Esophagus mucosa (tissue), 1 donor: ENCODE measurements at places on chromosomes 12 and 14.

DNA sequence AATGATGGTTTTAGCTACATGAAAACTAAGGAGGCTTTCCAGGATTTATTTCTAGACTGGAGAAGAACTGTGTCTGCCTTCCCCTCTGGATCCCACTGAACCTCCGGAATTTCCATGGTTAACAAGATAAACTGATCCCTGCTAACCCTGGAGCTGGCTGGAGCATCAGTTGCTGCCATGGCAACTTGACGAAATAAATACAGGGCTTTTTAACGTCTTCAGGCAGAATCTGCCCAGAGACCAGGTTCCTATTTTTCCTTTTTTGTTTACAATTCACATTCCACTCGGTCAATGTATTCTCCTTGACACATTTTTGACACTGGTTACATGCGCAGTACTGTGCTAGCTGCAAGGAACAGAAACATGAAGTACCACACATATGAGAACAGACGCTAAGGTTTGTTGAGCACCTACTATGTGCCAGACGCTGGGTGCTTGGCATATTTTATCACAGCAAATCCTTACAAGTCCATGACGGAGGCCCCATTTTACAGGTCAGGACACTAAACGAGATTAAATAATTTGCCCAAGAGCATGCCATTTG, 1.7 kb downstream of the C14orf132 start:
- ATAC-seq = no peak

DNA sequence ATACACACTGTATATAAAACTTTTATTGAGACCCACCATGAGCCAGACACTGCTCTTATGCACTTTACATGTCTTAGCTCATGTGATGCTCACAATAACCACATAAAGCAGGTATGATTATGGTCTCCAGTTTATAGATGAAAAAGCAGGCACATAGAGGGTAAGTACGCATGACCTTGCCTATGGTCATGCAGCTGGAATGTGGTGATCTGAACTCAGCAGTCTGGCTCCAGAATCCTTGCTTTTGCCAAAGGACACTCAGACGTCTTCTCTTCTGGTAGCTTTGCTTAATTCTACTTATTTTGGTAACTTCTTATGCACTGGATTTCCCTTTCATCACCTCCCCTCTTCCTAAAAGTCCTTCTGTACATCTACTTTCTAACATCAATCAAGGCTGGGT, 103.3 kb upstream of the CRY1 start:
- ATAC-seq = no peak

DNA sequence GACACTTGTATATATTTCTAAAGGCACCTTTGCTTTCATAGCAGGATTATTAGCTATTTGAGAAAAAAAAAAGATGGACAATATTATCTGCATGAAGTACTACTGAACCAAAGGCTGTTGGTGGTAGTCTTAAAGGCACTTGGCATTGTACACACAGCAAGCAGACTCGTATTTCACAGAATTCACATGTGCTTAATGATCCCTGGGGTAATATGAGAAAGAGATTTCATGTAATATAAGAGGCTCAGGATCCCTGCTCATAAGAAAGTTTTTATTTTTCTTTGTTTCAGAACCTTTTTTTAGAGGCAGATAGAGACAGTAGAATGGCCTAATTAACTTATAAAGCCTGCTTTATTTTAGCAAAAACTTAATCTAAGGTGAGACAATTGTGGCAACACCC, 59.5 kb downstream of the SYNE2 start:
- ATAC-seq = no peak

- ATAC-seq = no peak
Measured at GRCh38 chr14:55771242-55771981, 191.4 kb downstream of the KTN1 start.

GRCh38 chr12:1728824-1729223, 38.0 kb downstream of the ADIPOR2 start:
- no peak for ATAC-seq

DNA sequence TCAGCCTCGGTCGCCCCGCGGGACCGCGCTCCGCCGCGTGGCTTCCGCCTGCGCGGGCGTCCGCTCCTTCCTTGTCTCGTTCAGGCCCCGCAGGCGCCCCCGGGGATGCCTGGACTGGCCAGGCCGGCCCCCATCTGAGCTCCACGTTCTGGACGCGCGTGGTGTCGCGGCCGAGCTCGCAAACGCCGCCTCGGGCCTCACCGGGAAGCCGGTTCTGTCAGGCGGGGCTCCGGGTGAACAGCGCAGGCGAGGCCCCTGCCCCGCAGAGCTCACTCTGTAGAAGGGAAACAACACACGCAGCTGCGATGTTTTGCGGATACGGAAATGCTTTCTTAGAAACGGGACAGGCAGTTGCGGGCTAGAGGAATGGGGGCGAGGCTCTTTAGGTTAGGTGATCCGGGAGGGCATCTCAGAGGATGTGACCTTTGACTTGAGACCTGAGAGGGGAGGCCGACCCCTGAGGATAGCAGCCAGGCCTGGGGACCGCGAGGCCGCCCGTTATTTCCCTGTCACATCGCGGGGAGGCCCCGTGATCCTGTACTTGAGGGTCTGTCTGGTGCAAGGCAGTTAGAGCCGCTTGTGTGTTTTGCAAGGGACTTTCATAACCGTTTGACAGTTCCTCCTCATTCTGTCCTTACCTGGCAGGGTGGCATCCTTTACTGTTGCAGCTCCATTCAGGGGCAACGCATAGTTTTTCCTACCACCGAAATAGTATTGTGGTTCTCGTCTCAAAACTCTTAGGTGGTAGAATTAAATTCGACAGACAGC, 584 bp downstream of the VRK1 start:
- peak; percentile 36 for ATAC-seq

- ATAC-seq = no peak
Measured at GRCh38 chr12:118359541-118359915, 13.2 kb downstream of the TAOK3 start.

GRCh38 chr12:27009881-27010301, 4.3 kb downstream of the TM7SF3 start:
- no peak for ATAC-seq

DNA sequence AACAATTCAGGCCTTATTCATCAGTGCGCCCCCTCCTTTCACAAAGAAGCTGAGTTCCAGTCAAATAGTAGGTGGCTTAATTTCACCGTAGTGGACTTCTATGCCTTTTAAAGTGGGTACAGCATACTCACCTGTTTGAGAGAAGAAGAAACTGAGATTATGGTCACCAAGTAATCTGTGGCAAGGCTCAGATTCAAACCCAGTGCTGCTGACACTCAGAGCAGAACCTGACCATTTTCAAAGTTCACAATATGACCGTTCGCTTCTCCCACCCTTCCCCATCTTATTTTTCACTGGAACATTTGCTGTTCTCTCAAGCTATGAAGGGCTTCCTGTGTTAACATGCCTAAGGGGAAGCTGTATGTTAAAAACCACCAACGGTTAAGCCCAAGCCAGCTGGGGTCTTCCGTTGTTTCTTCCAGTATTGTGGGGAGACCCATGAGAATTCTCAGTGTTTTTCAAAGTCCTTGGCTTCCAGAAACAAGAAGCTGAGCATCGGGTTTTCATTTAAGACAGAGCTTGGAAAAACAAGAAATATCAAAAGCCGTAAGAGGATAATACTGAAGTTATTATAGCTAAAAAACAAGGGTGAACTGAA, 6.1 kb upstream of the PSMA6 start:
- ATAC-seq = no peak

- no peak for ATAC-seq
Measured at GRCh38 chr14:28773861-28774691, 7.5 kb downstream of the FOXG1 start.

DNA sequence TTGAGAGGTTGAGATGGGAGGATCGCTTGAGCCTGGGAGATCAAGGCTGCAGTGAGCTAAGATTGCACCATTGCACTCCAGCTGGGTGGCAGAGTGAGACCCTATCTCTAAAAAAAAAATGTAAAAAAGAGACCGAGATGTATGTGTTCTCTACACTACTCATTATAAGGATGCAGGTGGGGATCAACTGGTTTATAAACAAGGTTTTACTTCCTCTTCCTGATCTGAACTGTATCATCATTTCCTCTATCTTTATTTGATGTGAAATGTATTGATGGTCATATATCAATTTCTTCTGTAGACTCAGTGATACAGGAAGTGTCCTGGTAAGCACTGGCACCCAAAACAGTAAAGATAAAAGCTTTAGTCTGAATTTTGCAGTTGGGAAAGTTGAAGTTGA, 20.1 kb upstream of the USP44 start:
- ATAC-seq = no peak

DNA sequence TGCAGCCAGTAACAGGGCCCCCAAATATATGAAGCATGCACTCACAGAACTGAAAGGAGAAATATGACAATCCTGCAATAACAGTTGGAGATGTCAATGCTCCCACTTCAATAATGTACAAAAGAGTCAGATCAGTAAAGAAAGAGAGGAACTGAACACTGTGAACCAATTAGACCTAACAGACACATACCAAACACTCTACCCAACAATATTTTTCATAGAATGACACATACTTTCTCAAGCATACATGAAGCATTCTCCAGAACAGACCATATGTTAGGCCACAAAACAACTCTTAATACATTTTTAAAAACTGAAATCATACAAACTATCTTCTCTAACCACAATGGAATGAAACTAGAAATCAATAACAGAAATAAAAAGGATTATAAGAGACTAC, 80.2 kb downstream of the ELK3 start:
- no peak for ATAC-seq

DNA sequence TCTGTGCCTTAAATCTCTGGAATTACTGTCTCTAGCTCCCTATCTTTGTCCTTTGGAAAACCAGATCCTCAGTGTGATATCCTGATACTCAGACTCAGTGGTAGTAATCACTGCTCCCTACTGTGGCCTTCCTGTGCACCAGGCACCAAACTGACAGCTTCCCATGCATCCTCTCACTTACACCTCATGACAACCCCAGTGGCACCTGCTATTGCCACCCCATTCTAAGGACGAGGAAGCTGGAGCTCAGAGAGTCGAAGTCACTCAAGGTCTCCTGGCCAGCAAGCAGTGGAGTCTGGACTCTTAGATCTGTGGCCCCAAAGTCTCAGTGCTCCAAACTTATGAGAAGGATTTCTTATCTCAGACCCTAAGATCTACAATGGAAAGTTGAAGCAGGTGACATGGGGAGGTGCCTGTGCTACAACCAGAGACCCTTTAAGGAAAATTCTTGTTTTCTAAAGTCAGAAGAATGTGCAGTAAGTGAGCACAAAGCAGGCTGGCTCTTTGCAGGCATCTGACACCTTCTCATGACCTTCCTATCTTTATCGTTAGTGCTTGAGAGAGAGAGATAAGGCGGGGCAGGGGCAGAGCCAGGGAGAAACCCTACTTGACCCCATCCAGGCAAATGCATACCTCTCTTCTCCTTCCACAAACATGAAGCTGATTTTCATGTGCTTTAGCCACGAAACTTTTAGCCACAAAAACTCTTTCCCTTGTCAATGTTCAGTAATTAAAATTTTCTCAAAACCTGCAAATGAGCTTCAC, 47.1 kb downstream of the CCDC60 start:
- ATAC-seq = no peak

- no peak for ATAC-seq
Measured at GRCh38 chr14:62743560-62743959, 301.7 kb downstream of the KCNH5 start.
